ENCODE measurements at places on chromosomes 4 and X. TPM values are rescaled to one million over a fixed set of nuclear protein-coding genes. Genes with fewer than 3 reads are reported as not detected.
A peak's percentile ranks its signal among the peaks of the same experiment; 100 is the strongest.

The PPP4R3C gene
- not detected for total RNA-seq

The TMPRSS11E gene
- total RNA-seq = not detected

DNA sequence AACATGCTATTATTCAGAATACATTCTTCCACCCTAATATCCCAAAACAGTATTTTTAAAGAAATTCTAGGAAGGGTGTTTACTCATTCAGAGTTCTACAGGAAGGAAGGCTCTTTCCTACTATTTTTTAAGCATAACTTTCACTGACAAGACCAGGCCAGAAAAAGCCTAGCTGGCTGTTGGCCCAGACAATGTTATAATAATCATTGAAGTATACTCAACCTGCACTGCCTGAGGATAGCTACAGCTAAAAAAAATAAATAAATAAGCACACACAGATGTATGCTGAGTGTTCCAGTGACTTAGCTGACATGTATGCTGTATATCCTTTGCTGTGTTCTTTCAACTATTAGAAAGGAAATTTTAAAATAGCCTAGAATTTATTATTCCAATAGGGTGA lies 145.8 kb upstream of the SPRY1 start:
- H3K36me3 ChIP-seq = no peaks in the 10 kb centered on the region
- H3K27ac ChIP-seq = peak overlapping the region; percentile 59
- H3K4me3 ChIP-seq = no peak overlapping the region
- no peaks in the 10 kb centered on the region for H3K27me3 ChIP-seq
- H3K4me1 ChIP-seq = no peaks in the 10 kb centered on the region

The NMU gene
- not detected for total RNA-seq

The GPR34 gene
- 10.1 TPM for total RNA-seq

The MAGEC2 gene
- total RNA-seq = not detected

GRCh38 chr4:160180211-160180610 lies 1077.3 kb downstream of the RAPGEF2 start:
- H3K4me3 ChIP-seq = no peak overlapping the region
- H3K27ac ChIP-seq = no peak overlapping the region
- H3K4me1 ChIP-seq = no peaks in the 10 kb centered on the region
- no peaks in the 10 kb centered on the region for H3K27me3 ChIP-seq
- DNase-seq = no peak
- H3K36me3 ChIP-seq = no peaks in the 10 kb centered on the region

- H3K4me3 ChIP-seq = no peak overlapping the region
- no peaks in the 10 kb centered on the region for H3K36me3 ChIP-seq
- DNase-seq = no peak
- H3K4me1 ChIP-seq = no peaks in the 10 kb centered on the region
- H3K27me3 ChIP-seq = no peaks in the 10 kb centered on the region
Observed at GRCh38 chr4:63122955-63123354, 1286.3 kb downstream of the TECRL start.

The GRIA3 gene
- total RNA-seq = not detected

The EVC gene
- 18.0 TPM for total RNA-seq

The SUV39H1 gene
- total RNA-seq = 2.2 TPM

GRCh38 chrX:3191201-3191600 lies 149.9 kb downstream of the ARSF start:
- no peaks in the 10 kb centered on the region for H3K4me1 ChIP-seq
- no peaks in the 10 kb centered on the region for H3K36me3 ChIP-seq
- H3K4me3 ChIP-seq = no peak overlapping the region

The MMRN1 gene
- total RNA-seq = 73.8 TPM

- no peak overlapping the region for H3K4me3 ChIP-seq
- no peak overlapping the region for H3K27ac ChIP-seq
- no peaks in the 10 kb centered on the region for H3K4me1 ChIP-seq
- no peaks in the 10 kb centered on the region for H3K27me3 ChIP-seq
- no peaks in the 10 kb centered on the region for H3K36me3 ChIP-seq
Observed at GRCh38 chrX:103211012-103211715, 3.7 kb upstream of the BEX4 start.

- no peak for DNase-seq
- no peaks in the 10 kb centered on the region for H3K27me3 ChIP-seq
- H3K4me1 ChIP-seq = peaks cover 3% of the 10 kb centered on the region
- H3K27ac ChIP-seq = no peak overlapping the region
- peaks cover 6% of the 10 kb centered on the region for H3K36me3 ChIP-seq
- H3K4me3 ChIP-seq = no peak overlapping the region
Observed at GRCh38 chrX:44944894-44945293, 71.9 kb downstream of the KDM6A start.

DNA sequence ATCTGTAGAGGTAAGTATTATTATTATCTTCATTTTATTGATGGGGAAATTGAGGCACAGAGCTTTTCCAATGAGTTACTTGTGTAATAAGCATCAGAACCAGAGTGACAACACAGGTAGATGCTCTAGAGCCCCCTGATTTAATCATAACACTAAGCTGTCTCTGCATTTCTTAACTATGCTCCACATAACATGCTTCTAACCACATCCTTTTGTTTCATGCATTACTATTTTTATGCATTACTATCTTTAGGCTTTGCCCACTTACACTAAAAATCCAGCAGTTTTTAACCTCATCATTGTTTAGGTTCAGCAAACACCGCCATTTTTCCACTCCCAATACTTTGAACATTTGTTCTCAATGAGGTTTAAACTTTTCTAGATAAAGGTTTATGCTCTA lies 1900.8 kb upstream of the PCDH10 start:
- H3K36me3 ChIP-seq = no peaks in the 10 kb centered on the region
- H3K27ac ChIP-seq = no peak overlapping the region
- DNase-seq = no peak
- H3K4me3 ChIP-seq = no peak overlapping the region

GRCh38 chr4:83546786-83547185 lies 10.9 kb downstream of the GPAT3 start:
- H3K36me3 ChIP-seq = no peaks in the 10 kb centered on the region
- DNase-seq = no peak
- no peak overlapping the region for H3K27ac ChIP-seq
- H3K27me3 ChIP-seq = no peaks in the 10 kb centered on the region
- H3K4me3 ChIP-seq = no peak overlapping the region
- peaks cover 22% of the 10 kb centered on the region for H3K4me1 ChIP-seq

GRCh38 chr4:41933997-41934503 lies 1.2 kb upstream of the TMEM33 start:
- H3K27me3 ChIP-seq = no peaks in the 10 kb centered on the region
- peak overlapping the region; percentile 98 for H3K4me3 ChIP-seq
- H3K36me3 ChIP-seq = peaks cover 7% of the 10 kb centered on the region
- H3K27ac ChIP-seq = no peak overlapping the region

The TTC29 gene
- total RNA-seq = 0.37 TPM

- DNase-seq = no peak
- H3K27me3 ChIP-seq = no peaks in the 10 kb centered on the region
- H3K36me3 ChIP-seq = no peaks in the 10 kb centered on the region
Observed at GRCh38 chr4:125780164-125780563, 465.4 kb downstream of the FAT4 start.

DNA sequence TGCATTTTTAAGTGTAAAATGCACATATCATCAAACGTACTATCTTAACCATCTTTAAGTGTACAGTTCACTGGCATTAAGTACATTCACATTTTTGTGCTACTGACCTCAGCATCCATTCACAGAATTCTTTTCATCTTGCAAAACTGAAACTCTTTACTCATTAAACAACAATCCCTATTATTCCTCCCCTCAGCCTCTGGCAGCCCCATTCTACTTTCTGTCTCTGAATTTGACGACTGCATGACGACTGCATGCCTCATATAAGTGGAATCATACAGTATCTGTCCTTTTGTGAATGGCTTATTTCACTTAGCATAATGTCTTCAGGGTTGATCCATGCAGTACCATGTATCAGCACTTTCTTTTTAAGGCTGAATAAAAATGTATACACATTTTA lies 38.7 kb downstream of the CNKSR2 start:
- H3K4me3 ChIP-seq = no peak overlapping the region
- no peak for DNase-seq
- no peak overlapping the region for H3K27ac ChIP-seq
- H3K36me3 ChIP-seq = no peaks in the 10 kb centered on the region

- H3K4me1 ChIP-seq = no peaks in the 10 kb centered on the region
- no peaks in the 10 kb centered on the region for H3K36me3 ChIP-seq
- no peak overlapping the region for H3K4me3 ChIP-seq
Observed at GRCh38 chr4:138951764-138952163, 63.8 kb upstream of the NOCT start.

DNA sequence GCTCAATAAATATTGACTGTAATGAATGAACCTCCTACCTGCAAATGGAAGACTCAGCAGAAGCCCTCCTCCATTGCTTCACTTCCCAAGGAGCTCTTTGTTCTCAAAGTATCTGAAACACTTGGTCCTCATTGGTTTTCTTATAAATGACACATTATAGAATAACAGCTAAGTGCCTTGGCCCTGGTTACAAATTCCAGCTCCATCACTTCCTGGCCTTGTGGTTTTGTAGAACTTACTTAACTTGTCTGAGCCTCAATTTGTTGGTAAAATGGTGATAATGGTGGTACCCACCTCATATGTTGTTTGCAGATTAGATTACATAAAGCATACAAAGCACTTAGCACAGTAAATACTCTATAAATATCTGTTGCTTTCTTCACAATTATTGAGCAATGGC lies 25.2 kb upstream of the SMIM20 start:
- DNase-seq = no peak
- no peaks in the 10 kb centered on the region for H3K4me1 ChIP-seq
- H3K36me3 ChIP-seq = no peaks in the 10 kb centered on the region
- no peak overlapping the region for H3K4me3 ChIP-seq

DNA sequence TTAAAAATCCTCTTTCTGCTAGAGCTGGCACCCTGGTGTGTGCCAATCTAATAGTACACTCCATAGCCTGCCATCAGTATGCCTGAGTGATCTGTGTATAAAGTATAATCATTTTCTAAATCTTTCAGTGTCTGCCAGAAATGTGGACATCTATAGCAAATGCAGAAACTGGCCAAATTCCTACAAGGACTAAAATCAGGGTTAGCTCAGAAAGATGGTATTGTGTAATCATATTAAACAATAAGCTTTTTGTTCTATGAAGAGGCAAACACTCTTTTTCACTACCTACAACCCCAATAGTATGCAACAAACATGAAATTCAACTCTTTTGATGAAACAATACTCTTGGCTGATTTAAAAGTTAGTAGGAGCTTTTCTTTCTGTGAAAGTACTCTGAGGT lies 7.7 kb upstream of the TXLNG start:
- H3K36me3 ChIP-seq = no peaks in the 10 kb centered on the region
- H3K4me1 ChIP-seq = no peaks in the 10 kb centered on the region
- no peak overlapping the region for H3K27ac ChIP-seq
- no peaks in the 10 kb centered on the region for H3K27me3 ChIP-seq

The TRPC5OS gene
- total RNA-seq = not detected

GRCh38 chr4:150939530-150939929 lies 75.6 kb downstream of the LRBA start:
- DNase-seq = no peak
- H3K27ac ChIP-seq = no peak overlapping the region
- no peaks in the 10 kb centered on the region for H3K27me3 ChIP-seq
- H3K4me1 ChIP-seq = no peaks in the 10 kb centered on the region
- H3K36me3 ChIP-seq = no peaks in the 10 kb centered on the region
- no peak overlapping the region for H3K4me3 ChIP-seq

- DNase-seq = no peak
- H3K4me3 ChIP-seq = no peak overlapping the region
- no peaks in the 10 kb centered on the region for H3K36me3 ChIP-seq
- peaks cover 10% of the 10 kb centered on the region for H3K4me1 ChIP-seq
- H3K27ac ChIP-seq = no peak overlapping the region
- H3K27me3 ChIP-seq = no peaks in the 10 kb centered on the region
Observed at GRCh38 chrX:17822351-17822750, 38.7 kb downstream of the RAI2 start.

DNA sequence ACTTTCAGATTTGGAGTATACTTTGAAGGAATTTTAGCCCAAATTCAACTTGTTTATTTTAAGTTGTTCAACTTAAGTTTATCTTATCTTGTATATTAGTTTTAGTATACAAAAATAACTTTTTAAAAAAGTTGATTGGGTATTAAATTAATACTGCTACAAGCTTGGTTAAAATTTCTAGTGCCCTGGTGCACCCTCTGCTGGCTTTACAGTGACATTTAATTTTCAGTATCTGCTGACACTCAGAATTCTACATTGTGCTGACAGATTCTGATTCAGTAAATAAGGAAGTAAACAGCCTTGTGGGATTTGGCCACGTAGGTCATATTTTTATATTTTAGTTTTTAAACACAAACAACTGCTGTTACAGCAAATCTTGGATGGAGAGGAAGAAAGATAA lies 2.9 kb downstream of the EDA start:
- no peak overlapping the region for H3K27ac ChIP-seq
- H3K36me3 ChIP-seq = no peaks in the 10 kb centered on the region
- no peak overlapping the region for H3K4me3 ChIP-seq
- DNase-seq = peak; percentile 52
- peaks cover 8% of the 10 kb centered on the region for H3K27me3 ChIP-seq

GRCh38 chr4:169941141-169941540 lies 85.1 kb downstream of the MFAP3L start:
- no peak overlapping the region for H3K4me3 ChIP-seq
- no peak for DNase-seq
- no peak overlapping the region for H3K27ac ChIP-seq
- no peaks in the 10 kb centered on the region for H3K36me3 ChIP-seq
- no peaks in the 10 kb centered on the region for H3K27me3 ChIP-seq
- no peaks in the 10 kb centered on the region for H3K4me1 ChIP-seq

The MAMLD1 gene
- total RNA-seq = 1.8 TPM

GRCh38 chrX:40405399-40405798 lies 175.4 kb upstream of the ATP6AP2 start:
- no peak overlapping the region for H3K4me3 ChIP-seq
- H3K36me3 ChIP-seq = no peaks in the 10 kb centered on the region
- no peak overlapping the region for H3K27ac ChIP-seq
- H3K4me1 ChIP-seq = no peaks in the 10 kb centered on the region
- no peaks in the 10 kb centered on the region for H3K27me3 ChIP-seq

GRCh38 chrX:12978205-12979025 lies 3.5 kb downstream of the TMSB4X start:
- no peaks in the 10 kb centered on the region for H3K36me3 ChIP-seq
- H3K4me3 ChIP-seq = peak overlapping the region; percentile 62
- peak overlapping the region; percentile 60 for H3K27ac ChIP-seq
- H3K27me3 ChIP-seq = no peaks in the 10 kb centered on the region
- DNase-seq = peak; percentile 75

The TKTL2 gene
- total RNA-seq = not detected

DNA sequence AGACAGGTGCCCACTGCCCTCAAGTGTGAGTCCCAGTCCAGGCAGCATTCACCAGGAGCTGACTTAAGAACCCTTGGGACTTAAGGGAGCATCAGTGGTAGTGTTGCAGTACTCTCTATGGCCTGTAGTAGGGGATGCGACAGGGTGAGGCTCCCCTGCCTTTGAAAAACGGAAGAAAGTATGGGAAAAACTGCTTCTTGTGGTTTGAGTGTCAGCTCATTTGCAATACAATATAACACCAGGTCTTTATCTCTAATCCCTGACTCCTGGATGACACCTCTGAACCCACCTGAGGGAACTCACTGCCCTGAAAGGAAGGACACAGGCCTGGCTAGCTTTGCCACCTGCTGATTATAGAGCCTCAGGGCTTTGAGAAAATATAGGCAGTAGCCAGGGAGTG lies 176.0 kb downstream of the SMARCA1 start:
- peaks cover 5% of the 10 kb centered on the region for H3K36me3 ChIP-seq
- H3K27ac ChIP-seq = no peak overlapping the region
- H3K27me3 ChIP-seq = no peaks in the 10 kb centered on the region
- H3K4me3 ChIP-seq = no peak overlapping the region
- DNase-seq = no peak

Data from stomach (tissue), 19 donors.